ENCODE measurements at places on chromosomes 16 and 17.
A peak's percentile ranks its signal among the peaks of the same experiment; 100 is the strongest.

DNA sequence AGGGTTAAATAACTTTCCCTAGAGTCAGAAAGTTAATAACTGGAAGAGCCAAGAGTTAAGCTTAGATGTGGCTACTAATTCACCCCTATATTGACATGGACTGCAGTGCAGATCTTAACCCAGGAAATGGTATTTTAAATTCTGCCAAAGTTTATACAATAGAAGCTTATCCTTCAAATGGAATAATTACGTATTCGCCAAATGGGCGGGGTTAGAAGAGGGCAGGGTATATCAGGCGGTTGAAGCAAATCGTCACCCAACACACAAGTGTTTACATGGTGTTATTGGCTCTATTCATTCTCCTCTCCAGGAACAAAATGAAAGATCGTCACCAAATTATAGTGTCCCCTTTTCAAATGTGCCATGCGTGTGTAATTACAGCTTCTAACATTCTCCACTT, 182.7 kb downstream of the PRKCB start:
- DNase-seq = no peak

GRCh38 chr16:1346422-1347285, 5.0 kb downstream of the TSR3 start:
- no peak for DNase-seq

DNA sequence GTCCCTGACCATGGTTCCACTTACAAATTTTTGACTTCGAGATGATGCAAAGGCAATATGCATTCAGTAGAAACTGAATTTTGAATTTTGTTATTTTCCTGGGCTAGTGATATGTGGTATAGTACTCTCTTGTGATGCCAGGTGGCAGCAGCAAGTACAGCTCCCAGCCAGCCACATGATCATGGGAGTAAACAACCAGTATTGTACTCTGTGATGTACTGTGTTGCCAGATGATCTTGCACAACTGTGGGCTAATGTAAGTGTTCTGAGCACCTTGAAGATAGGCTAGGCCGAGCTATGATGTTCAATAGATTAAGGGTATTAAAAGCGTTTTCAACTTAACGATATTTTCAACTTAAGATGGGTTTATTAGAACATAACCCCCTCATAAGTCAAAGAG, 250.8 kb downstream of the STX8 start:
- no peak for DNase-seq

- no peak for DNase-seq
Observed at GRCh38 chr17:76193591-76193990, 46.7 kb downstream of the RNF157 start.

- DNase-seq = no peak
Observed at GRCh38 chr16:1299012-1299867, 10.2 kb upstream of the UBE2I start.

- DNase-seq = peak; percentile 58
Observed at GRCh38 chr17:3663102-3664011, 5.0 kb downstream of the TAX1BP3 start.

DNA sequence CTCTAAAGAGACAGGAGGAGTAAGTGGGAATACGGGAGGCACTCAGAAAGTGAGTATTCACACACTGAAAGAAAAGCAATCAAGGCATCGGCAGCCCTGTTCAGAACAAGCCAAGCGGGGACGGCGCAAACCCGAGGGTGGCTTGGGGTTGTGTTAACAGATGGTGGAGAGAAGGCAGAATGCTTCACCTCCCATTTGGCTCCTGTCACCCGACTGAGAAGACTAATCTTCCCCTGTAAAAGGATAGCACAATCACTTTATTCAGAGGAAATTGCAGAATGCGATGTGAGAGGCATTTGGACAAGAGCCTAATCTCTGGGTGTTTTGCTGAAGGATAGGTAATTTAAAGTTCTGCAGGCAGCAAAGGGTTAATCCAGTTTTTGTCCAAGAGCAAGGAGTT, 119.3 kb upstream of the WSCD1 start:
- no peak for DNase-seq

GRCh38 chr17:77370586-77370985, 229.8 kb downstream of the SEC14L1 start:
- DNase-seq = no peak

DNA sequence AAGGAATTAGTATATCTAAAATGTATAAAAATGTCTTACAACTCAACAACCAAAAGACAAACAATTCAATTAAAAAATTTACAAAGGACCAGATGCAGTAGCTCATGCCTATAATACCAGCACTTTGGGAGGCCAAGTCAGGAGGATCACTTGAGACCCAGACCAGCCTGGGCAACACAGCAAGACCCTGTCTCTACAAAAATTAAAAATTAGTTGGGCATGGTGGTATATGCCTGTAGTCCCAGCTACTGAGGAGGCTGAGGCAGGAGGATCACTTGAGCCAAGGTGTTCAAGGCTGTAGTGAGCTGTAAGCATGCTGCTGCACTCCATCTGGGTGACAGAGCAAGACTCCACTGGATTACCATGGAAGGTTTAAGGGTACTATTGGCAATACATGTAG, 33.8 kb downstream of the ZNRF1 start:
- DNase-seq = no peak

GRCh38 chr16:79294568-79294967, 306.0 kb downstream of the MAF start:
- no peak for DNase-seq

DNA sequence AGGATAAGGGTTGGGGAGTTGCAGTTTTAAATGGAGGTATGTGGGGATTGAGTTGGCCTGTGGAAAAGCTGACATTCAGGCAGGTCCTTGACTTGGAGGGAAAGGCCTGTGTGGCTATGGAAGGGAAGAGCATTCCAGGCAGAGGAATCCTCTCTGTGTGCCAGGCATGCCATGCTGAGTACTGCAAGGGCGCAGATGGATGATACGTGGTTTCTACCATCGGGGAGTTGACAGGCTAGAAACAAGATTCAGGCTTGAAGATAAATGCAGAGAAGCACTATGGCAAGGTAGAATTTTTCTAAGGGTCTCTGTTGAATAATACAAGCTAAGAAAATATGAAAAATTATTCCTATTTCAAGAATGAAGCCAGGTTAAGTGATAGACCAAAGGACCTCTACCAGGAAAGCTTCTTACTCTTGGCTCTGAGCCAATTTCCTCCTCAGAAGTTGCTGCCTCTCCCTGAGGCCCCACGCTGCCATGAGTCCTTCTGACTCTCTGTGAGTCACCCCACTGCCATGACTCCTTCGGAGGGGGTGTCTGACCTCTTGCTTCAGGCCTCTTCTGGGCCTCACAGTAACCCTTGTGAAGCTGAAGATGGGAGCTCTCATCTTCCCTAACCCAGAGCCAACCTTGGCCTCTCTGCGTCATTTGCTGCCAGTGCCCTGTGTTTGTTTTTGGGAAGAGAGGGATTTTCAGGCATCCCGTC, 75.8 kb downstream of the WNT3 start:
- no peak for DNase-seq

Measured in islet precursor cell (in vitro differentiated cells).